ENCODE measurements at places on chromosomes 5 and 9.
A peak's percentile ranks its signal among the peaks of the same experiment; 100 is the strongest.

DNA sequence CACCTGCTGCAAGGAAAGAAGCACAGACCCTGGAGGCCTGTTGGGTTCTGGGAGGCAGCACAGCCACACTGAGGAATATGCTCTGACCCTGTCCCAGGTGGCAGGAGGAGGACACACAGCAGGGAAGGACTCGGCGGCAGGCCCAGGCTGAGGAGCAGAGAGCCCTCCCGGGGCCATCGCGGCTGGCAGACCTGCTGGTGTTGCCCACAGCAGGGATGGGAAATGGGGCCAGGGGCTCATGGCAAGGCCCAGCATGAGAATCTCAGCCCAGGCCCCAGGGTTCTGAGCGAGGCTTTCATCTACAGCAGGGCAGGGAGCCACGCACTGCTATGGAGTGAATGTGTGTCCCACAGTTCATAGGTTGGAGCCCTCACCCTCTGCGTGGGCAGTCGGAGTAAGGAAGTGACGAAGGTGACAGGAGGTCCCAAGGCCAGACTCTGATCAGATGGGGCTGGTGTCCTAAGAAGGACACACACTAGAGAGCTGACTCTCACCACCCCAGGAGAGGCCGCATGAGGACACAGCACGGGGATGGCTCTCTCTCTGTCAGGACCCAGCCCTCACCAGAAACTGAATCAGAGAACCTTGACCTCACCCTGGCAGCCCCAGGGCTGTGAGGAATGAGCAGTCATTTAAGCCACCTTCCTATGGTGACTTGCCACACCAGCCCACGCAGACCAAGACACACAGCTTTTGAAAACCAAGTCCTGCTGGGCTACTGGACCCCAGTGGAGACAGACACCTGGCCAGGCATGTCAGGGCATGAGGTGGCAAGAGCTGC is 10.3 kb upstream of the GPSM1 start:
- no peak for DNase-seq

- DNase-seq, result no peak
Observed at GRCh38 chr9:121548666-121549065, 49.0 kb upstream of the GGTA1 start.

GRCh38 chr9:4417578-4418325 is 72.5 kb upstream of the SLC1A1 start:
- DNase-seq, result peak; percentile 30

DNA sequence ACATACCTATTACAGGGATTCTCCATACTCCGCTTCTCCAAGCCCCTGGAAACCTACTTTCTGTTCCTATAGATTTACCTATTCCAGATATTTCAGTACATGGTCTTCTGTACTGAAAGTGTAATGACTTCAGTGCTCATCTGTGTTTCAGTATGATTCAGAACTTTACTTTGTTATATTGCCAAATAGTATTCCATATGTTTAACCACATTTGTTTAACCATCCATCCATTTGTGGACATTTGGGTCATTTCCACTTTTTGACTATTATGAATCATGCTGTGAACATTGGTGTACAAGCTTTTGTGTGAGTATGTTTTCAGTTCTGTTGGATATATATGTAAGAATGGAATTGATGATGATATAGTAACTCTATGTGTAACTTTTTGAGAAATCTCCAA is 188.9 kb downstream of the PDZD2 start:
- no peak for DNase-seq

DNA sequence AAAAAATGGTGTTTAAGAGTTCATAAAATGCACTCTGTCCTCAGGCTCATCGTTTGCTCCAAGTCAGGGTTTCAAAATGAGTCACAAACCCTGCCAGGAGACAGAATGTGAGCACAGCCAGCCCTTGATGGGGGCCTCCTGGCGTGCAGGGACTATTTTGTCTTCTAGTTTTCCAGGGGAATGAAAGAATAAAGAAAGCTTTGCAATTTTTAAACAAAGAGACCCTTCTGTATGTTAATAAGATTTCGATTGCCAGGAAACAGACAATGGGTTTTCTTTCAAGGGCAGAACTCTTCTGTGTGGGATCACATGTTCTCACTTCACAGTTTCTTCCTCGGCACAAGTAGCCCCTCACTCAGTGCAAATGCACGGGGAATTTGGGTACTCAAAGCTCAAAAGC is 121.4 kb upstream of the C6 start:
- no peak for DNase-seq

DNA sequence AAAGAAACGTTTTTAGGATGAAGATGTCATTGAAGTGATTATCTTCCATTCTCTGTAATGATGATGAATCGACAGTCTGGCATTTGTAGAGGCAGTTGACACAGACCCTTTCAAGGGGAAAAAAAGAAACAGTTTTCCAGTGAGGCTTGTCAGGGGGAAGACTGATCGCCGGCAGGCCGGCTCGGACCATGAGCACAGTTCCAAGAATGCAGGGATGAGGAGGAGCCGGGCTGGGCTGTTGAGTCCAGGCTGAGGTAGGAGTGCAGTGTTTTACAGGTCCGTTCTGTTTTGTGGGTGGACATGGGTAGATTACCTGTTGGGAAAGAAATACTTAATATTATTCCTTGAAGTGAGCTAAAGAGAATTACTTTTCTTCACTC is 194.6 kb downstream of the AOPEP start:
- DNase-seq, result peak; percentile 81

DNA sequence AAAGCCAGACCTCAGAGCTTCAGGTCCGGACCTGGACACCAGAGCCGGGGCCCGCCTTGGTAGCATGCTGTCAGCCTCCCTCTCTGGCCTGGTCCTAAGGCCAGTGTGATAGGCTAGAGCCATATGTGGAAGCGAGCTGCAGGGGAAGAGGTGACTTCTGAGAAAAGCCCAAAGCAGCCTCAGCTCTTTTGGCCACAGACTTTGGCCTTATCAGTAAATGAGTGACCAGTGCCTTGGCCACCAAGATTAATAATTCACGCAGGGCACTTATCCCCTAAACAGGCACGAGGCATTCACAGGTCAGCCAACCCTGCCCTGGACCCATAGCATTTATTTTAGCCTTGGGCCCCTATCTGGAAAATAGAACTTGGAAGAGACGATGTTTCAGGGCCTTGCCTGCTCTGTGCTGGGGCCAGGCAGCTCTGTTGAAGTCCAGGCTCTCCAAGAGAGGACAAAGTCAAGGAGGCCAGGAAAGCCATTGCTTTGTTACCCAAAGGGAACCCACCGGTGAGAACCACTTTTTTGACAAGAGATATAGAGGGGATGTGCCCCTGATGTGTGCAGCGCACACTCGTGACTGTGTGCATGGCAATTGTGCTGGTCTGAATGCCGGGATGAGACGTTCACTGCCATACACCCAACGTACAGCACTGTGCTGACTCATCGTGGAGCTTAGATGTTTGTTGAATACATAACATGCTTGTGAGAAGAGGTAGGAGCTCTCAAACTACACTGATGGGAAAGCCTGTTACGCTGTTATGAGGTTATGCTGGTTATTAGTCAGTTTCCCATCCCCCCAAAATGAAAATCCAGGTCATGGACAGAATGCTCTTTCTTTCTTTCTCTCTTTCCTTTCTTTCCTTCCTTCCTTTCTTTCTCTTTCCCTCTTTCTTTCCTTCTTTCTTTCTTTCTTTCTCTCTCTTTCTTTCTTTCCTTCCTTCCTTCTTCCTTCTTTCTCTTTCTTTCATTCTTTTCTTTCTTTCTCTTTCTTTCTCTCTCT is 5.0 kb upstream of the SLC34A1 start:
- DNase-seq, result peak; percentile 42

DNA sequence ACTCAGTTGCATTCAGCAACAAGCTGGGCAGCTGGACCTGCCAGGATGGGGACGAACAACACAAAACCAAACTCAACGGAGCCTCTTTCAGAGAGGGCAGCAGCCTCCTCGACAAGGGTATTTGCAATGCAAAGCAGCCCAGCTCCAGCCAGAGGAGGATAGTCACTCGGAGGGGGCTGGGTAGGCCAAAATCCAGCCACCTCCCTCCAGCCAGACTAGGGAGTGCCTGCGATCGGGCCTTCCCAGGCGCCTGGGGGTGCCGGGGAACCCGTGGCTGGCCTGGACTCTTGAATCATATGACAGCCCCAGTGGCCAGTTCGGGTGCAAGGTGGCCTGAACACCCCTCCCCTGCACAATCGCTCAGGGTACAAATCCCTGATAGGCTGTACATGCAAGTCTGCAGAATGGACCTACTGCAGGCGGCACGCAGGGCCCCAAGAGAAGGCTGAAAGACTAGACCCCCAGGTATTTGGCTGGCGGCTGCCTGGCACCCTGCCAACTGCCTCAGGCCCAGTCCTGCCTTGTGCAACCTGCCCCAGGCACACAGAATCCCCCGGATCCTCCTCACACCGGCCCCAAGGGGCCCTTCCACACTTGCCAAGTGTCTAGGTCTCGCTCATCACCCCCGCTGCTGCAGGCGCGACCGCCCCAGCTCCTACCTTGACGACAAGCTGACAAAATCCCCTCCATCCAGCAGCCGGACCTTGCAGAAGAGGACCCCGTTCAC is 1.3 kb downstream of the EEIG1 start:
- DNase-seq, result no peak

GRCh38 chr9:133718563-133719315 is 19.4 kb downstream of the SARDH start:
- no peak for DNase-seq

- peak; percentile 87 for DNase-seq
Observed at GRCh38 chr9:134403682-134404301, 77.5 kb downstream of the RXRA start.

DNA sequence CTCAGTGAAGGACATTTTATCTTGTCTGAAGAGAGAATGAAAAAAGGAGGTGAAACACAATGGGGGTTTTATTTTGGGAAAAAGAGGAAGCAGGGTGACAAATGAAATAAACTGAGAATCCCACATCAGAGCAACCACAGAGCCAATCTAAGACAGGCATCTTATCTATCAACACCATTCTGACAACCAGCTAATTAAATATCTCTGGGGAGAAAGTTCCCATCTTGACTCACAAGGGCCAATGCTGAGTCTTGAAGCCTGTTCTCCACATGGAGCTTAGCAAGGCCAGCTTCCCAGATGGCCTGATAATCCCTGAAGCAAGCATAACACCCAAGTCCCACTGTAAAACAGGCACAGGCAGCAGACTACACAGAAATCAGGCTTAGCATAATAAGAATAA is 30.4 kb downstream of the DPYSL3 start:
- DNase-seq, result no peak

DNA sequence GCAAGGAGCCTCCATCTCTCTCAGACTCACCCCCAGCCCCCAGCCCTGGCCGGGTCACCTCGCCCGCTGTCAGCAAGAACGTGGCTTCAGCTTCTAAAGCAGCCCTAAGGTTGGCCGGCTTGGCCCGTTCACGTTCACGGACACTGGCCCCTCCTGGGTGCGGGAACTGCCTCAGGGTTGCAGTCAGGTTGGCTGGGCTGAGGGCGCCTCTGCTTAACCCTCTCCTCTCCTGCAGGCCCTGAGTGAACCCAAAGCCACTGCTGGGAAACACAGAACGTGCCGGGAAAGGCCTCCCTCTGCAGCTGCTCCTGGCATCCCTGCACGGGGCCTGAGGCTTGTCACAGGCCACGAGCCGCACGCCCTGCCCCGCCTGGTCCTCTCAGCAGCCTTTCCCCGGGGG is 40.1 kb upstream of the UBAC1 start:
- no peak for DNase-seq

DNA sequence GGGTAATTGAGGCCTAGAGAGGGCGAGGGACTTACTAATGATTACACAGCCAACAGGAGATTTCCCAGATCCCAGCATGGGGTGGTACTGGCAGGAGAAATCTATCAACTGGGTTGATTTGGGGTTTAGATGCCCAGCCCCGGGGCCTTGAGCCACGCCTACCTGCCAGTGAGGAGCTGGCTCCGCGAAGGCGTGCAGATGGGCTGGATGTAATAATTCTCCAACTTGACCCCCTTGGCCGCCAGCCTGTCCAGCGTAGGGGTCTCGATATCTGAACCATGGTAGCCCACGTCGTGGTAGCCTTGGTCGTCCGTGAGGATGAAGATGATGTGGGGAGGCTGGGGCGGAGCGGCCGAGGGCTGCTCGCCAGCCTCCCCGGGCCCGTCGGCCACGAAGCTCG is 804 bp downstream of the ARSI start:
- DNase-seq, result no peak

DNA sequence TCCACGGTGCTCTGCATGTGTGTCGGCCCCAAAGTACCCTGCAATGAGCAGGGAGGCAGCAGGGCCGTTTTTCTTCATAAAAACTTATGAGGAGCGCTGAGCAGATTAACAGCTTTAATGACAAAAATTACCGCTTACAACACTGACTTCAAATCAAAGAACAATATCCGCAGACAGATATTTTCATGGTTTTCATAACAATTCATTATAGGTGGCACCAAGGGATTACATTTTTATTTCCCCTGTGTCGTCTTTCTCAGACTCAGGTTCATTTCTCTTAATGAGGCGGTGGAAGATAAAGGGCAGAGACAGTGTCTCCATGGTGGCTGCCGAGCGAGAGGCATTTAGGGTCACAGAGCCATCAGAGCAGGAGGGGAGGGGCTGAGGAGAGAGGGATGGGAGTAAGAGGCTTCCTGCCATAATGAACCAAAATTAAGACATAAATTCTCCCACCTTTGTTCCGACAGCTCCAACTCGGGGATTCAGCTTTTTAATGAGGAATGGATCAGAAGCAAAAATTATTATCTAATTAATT is 240.7 kb upstream of the CLINT1 start:
- DNase-seq, result no peak

- no peak for DNase-seq
Observed at GRCh38 chr9:137441289-137441934, at the start of gene ENTPD8. Gene ENTPD8 (minus strand): TSS chr9:137441357. CDS start chr9:137438285, 3,072 bp downstream.

DNA sequence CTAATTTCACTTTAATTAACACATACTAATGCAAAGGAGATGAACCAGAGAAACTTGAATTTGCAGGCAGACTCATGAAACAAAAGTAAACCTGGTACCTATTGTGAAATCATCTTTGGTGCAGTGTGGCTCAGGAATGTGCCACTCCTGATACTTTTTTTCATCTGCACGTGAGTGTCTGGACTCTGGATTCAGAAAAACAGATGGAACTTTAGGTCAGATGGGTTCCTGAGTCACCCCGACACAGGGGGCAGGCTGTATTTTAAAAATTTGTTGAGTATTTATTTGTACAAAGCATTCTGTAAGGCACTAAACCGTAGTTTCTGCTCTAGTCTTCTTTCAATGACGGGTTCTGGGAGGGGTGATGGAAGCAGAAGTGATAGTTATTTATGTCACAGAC is 52.2 kb upstream of the TUT7 start:
- peak; percentile 95 for DNase-seq

DNA sequence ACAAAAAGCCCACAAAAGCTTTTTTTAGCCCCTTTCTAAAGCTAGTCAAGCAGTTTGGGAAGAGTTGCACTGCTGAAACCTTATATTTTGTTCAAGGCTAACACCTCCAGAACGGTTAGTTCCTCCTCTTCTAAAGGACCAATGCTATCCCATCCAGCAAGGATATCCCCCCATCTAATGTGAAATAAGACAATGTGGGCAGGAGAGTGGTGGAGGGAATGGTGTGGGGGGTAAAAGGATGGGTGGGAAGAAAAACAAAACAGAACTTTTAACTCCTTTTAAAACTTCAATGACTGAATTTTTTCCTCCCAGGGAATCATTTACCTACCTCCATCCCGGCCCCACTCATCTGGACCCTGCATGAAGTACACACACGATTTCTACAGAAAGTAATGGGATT is 21.2 kb downstream of the PTCH1 start:
- no peak for DNase-seq
